ENCODE measurements at places on chromosomes 3 and 15.

- no peak for DNase-seq
Observed at GRCh38 chr3:42504334-42505127, 2.1 kb downstream of the VIPR1 start.

GRCh38 chr3:141629976-141630375 is 108.1 kb upstream of the RNF7 start:
- no peak for DNase-seq

DNA sequence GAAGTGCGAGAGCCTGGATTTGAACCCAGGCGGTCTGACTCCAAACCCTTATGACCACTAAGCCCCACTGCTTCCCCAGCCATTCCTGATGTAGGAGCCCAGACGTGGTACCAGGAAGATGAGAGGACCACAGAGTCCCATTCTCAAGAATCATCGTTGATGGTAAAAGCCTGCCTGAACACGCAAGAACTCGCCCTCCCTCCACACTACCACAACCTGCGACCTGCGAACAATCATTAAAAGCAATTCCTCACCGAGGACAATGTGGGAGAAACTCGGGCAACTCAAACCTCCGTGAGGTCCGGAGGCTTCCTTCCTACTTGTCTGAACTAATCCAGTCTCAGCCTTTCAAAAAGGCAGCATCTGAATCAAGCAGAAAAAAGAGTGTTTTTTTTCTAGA is 10.3 kb downstream of the MAGI1 start:
- no peak for DNase-seq

DNA sequence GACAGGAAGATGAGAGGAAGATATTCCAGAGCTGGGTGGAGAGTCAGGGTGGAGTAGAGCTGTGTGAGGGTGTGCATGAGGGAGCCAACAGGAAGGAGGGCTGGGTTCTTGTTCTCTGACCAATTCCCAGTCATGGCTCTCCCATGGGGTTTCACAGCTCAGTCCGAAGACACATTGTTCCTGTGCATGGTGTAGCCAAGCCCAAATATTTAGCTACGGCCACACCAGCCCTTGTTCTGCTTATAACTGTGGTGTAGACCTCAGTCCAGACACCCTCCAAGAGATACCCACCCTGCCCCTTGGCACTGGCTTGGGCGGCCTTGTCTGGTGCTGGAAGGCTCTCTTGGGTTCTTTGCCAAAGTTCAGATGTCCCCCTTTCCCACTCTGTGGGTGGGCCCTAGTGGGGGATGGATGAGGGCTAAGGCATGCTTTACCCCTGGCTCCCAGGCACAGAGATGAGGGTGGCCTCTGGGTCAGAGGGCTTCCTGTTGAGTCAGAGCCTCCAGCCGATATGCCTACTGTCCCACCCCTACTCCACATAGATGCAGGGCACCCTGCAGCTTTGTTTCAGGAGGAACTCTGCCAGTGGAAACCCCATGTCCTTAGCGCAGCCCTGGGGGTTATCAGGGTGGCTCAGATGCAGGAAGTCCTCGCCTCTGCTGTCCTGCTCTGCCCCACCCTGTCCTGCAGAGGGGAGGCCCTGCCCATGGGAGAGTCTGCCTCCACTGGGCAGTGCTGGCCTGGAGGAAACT is 271.2 kb upstream of the CTDSPL start:
- no peak for DNase-seq

DNA sequence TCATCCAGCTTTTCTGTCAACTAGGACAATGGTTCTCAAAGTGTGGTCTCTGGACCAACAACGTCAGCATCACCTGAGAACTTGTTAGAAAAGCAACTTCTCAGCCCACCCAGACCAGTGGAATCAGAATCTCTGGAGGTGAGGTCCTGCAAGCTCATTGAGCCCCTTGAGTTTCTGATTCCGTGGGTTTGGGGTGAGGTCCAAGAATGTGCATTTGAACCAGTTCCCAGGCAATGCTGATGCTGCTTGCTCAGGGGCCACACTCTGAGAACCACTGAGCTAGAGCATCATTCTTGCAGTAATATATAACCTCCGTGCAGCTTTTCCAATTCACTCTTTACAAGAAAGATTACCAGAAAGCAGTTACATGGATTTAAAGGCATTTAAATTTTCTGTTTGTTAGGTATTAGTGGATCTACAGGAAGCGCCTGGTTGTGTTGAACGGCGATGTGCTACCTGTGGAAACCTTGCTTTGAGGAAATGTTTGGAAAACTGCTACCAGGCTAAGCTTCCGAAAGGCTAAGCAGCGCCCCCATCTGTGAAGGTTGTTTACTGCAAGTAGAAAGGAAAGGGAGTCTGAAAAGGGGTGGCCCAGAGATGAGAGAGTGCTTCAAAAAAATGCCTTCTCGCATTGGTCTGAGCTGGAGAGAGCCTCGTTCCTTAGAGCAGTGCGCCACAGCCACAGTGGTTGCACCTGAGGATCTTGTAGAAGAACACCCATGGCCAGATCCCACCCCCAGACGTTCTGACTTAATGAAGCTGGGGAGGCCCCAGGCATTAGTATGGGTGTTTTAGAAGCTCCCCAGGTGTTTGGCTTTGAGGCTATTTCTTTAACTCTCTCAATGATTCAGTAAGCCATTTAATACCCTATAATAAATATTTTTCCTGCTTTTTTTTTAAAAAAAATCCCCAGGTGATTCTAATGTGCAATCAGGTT is 50.0 kb downstream of the RLBP1 start:
- DNase-seq = peak; percentile 66

GRCh38 chr3:195150181-195151118 is 120.5 kb downstream of the XXYLT1 start:
- DNase-seq = peak; percentile 91
